Kidney epithelial cell (primary cell): ENCODE measurements at places on chromosomes 3 and 15. TPM values are rescaled to one million over a fixed set of nuclear protein-coding genes. Genes with fewer than 3 reads are reported as not detected.

OR5K2 gene
- not detected in 2 replicates for total RNA-seq

SENP7 gene
- 11.9 and 15.6 TPM in 2 replicates for total RNA-seq

ACAN gene
- total RNA-seq, result 0.08 and 0.27 TPM in 2 replicates

FAM219B gene
- 42.2 and 49.3 TPM in 2 replicates for total RNA-seq

CHDH gene
- total RNA-seq, result 2.5 and 3.3 TPM in 2 replicates

C3orf49 gene
- total RNA-seq, result not detected in 2 replicates

NR2C2 gene
- 30.7 and 33.6 TPM in 2 replicates for total RNA-seq

CDHR4 gene
- total RNA-seq, result not detected in 2 replicates

SCAANT1 gene
- not detected in 2 replicates for total RNA-seq

UROC1 gene
- total RNA-seq, result not detected in 2 replicates

GRCh38 chr3:36677331-36678007 is 86.9 kb downstream of the DCLK3 start:
- peak; percentile 98 for DNase-seq

DNA sequence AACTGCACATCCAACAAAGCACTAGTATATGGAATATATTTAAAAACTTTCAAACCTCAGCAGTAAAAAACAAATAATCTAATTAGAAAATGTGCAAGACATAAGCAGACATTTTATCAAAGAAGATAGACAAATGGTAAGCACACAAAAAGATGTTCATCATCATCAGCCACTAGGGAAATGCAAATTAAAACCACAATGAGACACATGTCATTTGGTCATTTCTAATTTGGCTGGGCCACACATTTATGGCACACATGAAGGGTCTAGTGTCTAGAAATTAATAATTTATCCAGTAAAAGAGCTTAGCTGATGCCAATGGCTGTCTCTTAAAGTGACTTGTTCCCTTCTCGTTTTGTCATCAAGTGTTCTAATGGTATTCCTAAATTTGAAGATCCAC is 45.8 kb downstream of the ARHGAP31 start:
- DNase-seq, result no peak

DNA sequence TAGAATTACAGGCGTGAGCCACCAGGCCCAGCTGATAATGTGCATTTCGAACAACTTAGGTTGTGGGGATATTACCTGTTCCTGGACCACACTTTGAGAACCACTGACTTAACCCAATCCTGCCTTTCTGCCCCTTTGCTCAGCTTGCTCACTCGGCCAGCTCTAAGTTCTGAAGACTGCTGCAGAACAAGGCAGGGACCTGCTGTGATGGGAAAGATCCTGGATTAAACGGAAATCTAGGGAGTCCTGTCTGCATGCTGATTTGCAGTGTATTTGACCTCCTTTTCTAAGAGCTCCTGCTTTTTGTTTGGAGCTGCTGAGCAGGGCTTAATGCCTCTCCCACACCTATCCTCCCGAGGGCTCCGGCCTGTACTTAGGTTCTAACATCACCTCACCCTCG is 2.9 kb downstream of the LTK start:
- DNase-seq, result no peak

DNA sequence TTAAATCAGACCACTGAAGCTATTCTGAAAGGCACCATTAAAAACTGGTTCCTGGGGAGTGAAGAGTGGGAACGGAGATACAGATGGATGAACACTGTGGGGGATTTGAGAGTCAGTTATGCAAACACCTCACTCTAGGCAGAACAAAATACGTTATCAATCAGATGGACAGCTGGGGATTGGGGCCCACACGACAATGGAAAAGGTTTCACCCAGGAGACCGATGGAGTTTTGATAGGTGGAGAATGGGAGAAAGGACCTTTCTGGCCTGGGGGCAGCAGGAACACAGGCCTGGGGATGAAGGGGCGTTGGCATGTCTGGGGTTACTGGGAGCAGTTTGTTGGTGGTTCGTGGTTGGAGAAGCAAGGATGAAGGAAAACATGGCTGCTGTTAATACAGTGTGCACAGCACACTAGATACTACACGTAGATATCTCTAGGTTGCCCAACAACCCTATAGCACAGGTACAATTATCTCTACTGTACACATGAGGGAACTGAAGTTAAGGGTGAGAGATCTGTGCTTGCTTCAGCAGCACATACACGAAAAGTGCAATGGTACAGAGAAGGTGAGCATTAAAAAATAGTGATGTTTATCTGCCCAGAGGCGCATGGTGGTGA is 16.5 kb downstream of the ST6GAL1 start:
- no peak for DNase-seq

- no peak for DNase-seq
Observed at GRCh38 chr15:35838424-35839111, 292.6 kb upstream of the DPH6 start.

DNA sequence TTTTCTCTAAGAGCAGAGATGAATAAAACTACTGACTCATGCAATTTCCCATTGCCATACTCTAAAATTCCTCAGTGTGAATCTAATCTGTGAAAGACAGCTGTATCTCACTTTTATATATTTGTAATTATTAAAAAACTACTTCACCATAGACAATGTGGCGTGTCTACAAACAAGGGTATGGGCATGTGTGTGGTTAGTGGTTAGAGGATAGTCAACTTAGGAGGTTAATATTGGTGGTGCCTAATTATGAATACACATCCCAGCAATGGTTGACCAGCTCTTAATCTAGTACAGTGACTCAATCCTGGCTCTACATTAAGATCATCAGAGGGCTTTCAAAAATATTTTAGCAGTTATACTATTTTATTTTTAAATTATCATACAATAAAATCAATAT is 94.5 kb downstream of the GOLIM4 start:
- DNase-seq, result no peak

DNA sequence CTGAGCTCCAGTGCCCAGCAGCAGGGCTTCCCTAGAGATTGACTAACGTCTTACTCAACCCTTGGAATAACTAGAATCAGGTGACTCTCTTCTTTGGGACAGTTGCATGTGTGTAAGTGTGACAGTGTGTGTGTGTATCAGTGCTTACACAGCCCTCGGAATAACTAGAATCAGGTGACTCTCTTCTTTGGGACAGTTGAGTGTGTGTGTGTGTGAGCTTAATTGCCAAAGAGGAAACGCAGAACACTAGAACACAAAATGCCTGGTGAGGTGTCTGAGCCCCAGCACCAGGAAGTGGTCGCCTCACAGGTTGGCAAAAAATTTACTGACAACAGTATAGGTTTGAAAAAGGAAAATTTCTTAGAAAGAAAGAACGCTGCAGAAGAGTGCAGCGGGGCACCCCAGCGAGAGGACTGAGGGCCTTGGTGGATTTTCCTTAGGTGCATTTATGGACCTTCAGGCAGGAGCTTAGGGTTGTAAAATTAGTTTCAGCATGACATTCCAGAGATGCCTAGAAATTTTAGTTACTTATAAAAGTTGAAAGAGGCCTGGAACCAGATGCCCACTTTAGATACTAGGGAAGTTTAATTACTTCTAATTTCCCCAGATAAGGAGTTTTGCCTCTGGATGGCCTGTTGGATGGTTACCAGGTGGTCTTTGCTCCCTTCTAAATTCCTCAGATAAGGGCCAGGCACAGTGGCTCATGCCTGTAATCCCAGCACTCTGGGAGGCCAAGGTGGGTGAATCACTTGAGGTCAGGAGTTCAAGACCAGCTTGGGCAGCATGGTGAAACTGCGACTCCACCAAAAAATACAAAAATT is 3.7 kb upstream of the WDR82 start:
- DNase-seq, result no peak

GRCh38 chr3:8094415-8094814 is 407.2 kb upstream of the LMCD1 start:
- DNase-seq, result no peak

DNA sequence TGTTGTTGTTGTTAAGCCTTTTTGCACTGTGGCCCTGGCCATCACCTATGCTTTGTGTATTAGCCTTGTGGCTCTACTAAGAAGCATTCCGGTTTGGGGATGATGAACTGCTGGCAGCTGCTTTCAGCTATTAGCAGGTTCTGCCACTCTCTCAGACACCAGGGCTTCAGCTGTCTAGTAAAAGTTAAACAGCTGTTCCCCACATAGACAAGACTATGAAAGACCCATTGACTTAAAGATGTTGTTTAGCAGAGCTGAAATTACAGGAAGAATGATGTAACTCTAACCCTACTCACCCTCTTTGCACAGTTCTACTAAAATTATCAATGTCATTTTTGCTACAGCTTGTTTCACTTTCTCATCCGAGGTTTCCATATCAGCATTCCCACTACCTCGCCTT is 131.2 kb upstream of the CGNL1 start:
- no peak for DNase-seq

- DNase-seq, result no peak
Observed at GRCh38 chr3:123084738-123085237, 18.0 kb downstream of the PDIA5 start.

DNA sequence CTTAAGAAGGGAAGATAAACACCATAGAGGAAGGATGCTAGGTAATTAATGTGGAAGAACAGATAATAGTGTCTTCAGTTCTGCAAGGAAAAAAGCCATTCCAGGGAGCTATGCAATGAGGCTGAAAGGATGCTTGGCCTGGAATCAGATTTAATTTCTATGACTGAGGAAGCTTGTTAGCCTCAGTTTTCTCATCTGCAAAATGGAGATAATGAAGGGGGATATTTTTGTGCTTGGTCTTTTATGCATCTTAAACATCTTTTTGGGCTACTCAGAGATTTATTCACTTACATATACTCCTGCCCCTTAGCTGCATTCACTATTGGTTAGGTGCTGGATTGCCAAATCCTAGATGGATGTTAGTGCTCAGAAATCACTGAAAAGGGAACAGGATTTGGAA is 16.7 kb downstream of the DNAJB11 start:
- DNase-seq, result no peak

DNA sequence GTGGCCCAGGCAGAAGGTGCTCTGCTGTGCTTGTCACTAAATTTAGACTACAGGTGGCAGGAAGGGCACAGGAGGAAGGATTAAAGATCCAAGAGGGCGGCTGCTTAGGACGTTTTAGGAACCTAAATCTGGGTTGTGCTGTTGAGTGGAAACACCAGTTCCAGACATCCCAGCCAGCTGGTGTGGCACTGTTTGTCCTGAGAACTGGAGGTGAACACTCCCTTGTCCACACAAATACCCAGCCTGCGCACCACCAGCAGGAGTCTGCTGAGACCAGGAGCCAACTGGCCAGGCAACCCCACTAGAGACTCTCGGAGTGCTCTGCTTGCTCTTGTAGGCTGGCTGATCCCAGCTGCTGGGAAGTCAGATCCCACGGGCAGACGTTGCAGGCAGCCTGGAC is 30.3 kb upstream of the UACA start:
- DNase-seq, result no peak

DNA sequence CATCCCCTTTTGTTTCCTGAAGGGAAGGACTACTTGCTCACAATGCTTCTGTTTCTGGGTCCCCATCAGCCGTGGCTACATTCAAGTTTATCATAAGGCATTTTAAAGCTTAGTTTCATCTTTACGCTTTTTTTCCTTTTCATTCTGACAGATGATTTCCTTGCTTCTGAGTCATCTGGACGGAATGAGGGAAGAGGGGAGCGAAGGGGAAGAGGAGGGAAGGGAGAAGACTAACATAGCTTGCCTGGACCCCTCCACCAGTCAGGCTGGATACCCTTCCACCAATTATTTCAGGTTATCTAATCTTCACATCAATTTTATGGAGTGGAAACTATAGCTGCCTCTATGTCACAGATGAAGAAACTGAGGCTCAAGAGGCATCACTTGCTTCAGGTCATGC is 27.6 kb downstream of the FAM3D start:
- DNase-seq, result no peak

DNA sequence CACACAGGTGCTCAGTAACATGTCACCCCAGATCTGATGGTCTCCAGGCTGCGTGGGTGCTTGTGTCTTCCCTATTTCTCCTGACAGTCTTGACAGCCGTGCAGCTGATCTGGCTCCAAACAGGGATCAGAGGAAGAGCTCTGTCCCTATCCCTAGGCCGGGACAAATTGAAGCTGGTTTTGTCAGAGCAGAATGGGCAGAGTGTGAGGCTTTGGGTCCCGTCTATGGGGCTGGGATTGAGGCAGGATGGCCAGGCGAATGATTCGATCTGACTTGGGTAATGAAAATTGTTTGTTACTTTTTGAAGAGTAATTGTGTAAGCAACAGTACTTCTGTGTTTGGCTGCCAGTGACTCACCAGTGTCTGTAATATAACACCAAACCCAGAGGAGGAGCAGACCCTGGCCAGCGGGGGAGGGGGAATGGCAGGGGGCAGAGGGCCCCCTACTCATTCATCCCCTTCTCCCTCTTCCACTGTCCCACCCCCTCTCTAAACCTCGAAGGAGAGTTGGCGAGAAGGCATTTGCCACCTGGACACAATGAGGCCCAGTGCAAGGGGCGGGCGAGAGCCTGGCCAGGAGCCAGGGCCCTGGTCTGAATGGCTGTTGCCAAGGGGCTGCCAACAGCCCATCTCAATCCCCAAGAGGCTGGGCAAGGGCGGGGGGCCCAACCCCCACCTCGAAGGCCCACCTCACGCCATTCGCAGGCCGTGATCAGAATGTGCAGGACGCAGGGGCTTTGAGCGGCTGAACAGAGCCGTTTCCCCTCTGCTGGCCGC is 4.9 kb upstream of the MAGEF1 start:
- DNase-seq, result no peak

GRCh38 chr15:47586653-47587224 is 130.6 kb upstream of the SEMA6D start:
- DNase-seq, result no peak

GRCh38 chr3:39178553-39178952 is 13.8 kb downstream of the XIRP1 start:
- no peak for DNase-seq

- DNase-seq, result no peak
Observed at GRCh38 chr3:141285570-141285969, 53.9 kb downstream of the PXYLP1 start.

GRCh38 chr3:4061783-4062360 is 241.3 kb upstream of the SETMAR start:
- no peak for DNase-seq

DNA sequence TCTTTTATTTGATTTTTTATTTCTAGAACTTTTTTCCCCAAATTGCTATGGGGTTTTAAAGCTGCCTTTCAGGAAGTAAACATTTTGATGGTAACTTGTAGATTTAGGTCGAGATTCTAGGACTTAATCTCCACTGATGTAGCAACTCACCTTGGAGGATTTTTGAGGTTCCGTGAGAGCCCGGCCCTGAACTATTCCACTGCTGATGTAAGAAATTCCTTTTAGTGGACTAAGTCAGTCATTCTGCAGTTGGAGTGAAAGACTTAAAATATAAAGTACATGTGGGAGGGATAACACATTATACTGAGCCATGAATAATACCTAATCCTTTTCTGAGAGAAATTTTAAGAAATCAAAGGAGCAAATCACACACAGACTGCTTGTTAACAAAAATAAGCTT is 12.6 kb upstream of the LRRC34 start:
- no peak for DNase-seq

- DNase-seq, result no peak
Observed at GRCh38 chr3:190849607-190850006, 12.9 kb downstream of the GMNC start.

GRCh38 chr3:188220988-188221818 is 67.2 kb downstream of the LPP start:
- no peak for DNase-seq

DNA sequence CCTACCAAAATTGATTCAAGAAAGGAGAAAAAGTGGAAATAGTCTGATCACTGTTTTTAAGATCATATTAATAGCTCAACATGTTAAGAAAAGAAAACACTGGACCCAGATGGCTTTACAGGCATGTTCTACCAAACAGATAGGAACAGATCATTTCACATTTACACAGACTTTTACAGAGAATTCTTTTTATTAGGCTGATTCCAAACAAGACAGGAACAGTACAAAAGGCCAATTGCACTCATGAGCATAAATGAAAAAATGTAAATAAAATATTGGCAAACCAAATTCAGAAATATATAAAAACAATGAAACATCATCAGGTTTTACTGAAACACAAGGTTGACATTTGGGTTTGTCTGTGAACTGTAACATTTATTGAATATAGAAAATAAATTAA is 106.5 kb downstream of the WNT5A start:
- no peak for DNase-seq
